Left hindlimb (tissue), 1 donor: ENCODE measurements at places on chromosomes 12 and 14.

DNA sequence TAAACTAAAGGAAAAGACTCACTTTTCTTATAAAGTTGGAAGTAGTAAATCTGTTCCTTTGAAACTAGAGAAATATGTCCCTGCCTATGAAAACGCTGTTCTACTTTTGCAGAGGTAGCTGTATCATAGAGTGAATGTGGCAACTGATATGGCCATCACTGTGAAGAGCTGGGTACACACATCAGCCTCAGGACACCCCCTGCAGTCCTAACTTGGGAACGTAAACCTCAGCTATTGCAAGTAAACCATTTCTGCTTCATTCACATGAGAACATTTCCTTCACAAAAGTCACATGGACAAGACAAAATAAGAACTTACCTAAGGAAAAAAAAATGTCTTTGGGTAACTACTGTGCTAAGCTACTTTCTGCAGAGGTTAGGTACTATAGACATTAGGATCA lies 233.3 kb upstream of the PPFIA2 start:
- DNase-seq, result no peak

- no peak for DNase-seq
Observed at GRCh38 chr12:5467931-5468330, 36.0 kb downstream of the NTF3 start.

- no peak for DNase-seq
Observed at GRCh38 chr12:81070846-81071245, 7.0 kb upstream of the ACSS3 start.

DNA sequence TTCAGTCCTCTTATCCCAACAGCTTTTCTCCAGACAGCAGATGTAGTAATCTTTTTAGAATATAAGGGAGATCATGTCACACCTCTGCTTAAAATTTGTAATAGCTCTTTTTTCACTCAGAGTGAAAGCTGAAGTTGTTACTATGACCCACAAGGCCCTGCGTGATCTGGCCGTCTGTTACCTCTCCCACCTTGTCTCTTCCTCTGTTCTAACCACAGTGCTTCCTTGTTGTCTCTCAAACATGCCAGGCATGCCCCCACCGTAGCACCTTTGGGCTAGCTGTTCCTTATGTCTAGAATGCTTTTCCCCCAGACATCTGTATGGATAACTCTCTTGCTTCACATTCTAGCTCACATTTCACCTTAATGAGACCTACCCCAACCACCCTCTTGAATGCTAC lies 6.5 kb downstream of the NECAP1 start:
- DNase-seq, result no peak

GRCh38 chr12:49705479-49706134 lies 1.6 kb downstream of the FMNL3 start:
- DNase-seq, result peak; percentile 54

- no peak for DNase-seq
Observed at GRCh38 chr12:60421741-60422140, 825.9 kb downstream of the SLC16A7 start.

GRCh38 chr12:90193500-90193899 lies 484.9 kb upstream of the ATP2B1 start:
- no peak for DNase-seq

DNA sequence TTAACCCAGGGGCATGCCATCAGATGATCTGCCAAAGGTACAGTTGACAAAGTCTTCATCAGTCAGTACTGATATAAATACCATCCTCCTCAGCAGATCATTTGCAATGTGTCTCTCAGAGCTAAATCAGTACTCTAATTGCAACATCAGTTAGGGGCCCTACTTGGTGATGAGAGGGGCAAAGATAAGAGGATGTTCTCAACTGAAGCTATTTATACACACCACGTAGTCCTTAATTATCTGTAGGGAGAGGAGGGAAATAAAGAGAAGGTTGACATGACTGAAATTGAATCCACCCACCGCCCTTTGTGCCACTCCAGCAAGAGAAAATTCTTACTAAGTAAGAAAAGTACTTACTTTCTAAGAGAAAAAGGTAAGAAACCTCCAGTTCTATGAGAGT lies 157.8 kb upstream of the NUDT4 start:
- no peak for DNase-seq

- no peak for DNase-seq
Observed at GRCh38 chr12:39777465-39777864, 157.9 kb upstream of the ABCD2 start.

- no peak for DNase-seq
Observed at GRCh38 chr12:1504895-1505311, 89.5 kb downstream of the FBXL14 start.

DNA sequence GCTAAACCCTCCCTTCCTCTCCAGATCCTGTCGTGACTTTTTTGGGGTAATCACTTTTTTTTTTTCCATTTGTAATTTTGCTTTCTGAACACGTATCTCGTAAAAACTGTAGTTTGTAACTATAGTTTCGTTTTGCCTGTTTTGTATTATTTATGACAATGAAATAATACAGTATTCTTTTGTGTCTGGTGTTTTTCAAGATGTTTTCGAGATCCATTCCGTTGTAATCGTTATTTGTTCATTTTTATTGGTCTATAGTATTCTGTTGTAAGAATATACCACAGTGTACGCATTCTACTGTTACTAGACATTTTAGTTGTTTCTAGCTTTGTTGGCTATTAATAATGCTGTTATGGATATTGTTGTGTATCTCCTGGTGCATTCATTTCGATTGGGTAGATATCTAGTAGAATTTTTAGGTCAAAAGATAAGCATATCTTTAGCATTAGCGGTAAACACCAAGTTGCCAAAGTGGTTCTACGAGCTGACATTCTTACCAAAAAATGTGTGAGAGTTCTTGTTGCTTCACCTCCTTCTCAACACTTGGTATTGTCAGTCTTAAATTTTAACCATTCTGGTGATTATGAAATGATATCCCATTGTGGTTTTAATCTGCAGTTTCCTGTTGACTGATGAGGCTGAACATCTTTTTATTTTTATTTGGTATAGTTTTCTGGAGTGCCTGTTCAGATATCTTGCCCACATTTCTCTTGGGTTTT lies 92.3 kb upstream of the EVL start:
- no peak for DNase-seq
